ENCODE measurements at places on chromosomes 6 and 20. TPM values are rescaled to one million over a fixed set of nuclear protein-coding genes. Genes with fewer than 3 reads are reported as not detected.

SNAP91 gene
- total RNA-seq: not detected

DNA sequence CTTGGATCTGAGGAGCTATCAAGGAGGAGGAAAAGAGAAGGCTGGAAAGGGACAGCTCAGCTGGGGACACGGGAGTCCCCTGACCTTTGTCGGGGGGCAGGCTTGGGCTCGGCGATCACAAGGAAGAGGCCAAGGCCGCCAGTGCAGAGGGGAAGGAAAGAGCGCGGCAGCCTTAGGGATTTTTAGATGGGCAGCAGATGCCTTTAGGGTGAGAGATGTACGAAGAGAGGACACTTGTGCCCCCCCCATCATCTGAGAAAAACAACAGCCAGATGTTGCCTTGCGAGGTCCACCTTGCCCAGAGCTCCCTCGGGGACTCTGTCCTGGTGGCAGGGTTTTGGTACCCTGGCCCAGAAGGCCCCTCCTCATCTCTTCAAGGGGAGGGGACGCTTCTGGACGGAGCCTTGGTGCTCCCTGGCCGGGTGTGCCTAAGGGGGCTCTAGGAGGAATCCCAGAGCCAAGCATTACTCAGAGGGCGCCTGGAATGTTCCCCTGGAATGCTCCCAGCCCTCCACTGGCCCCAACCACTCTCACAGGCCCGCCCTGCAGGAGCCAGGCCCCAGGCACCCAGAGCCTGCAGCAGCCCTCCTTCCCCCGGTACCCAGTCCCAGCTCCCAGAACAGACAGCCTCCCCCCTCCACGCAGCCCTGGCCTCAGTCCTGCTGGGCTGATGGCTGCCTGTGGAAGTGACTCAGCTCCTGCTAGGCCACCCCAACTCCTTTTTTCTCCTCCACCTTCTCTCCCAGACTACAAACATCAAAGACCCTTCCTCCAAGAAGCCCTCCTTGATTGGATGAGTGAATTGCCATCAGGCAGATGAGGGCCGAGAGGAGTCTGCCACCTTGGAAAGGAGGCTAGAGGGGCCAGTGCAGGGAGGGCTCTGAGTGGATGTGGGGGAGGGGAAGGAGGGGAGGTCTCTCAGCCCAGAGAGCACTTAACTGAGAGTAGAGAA is 1.8 kb downstream of the ADAM33 start:
- no peak for DNase-seq
- H3K27me3 ChIP-seq: peaks cover 38% of the 10 kb centered on the region
- H3K4me1 ChIP-seq: no peaks in the 10 kb centered on the region
- H3K27ac ChIP-seq: no peak overlapping the region
- H3K4me3 ChIP-seq: no peak overlapping the region

DNA sequence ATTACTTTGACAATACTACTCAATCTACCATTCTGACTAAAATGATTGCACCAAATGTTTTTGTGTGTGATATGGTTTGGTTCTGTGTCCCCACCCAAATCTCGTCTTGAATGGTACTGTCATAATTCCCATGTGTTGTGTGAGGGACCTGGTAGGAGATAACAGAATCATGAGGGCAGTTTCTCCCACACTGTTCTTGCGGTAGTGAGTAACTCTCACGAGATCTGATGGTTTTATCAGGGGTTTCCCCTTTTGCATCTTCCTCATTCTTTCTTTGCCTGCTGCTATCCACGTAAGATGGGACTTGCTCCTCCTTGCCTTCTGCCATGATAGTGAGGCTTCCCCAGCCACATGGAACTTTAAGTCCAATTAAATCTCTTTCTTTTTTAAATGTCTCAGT is 20.8 kb downstream of the SYCP2 start:
- no peak overlapping the region for H3K27ac ChIP-seq
- no peaks in the 10 kb centered on the region for H3K27me3 ChIP-seq
- no peak for DNase-seq
- no peaks in the 10 kb centered on the region for H3K36me3 ChIP-seq
- no peaks in the 10 kb centered on the region for H3K4me1 ChIP-seq
- H3K4me3 ChIP-seq: no peak overlapping the region

FOXQ1 gene
- total RNA-seq: not detected

WFDC9 gene
- total RNA-seq: not detected

- H3K4me3 ChIP-seq: no peak overlapping the region
- DNase-seq: no peak
- no peaks in the 10 kb centered on the region for H3K4me1 ChIP-seq
- no peaks in the 10 kb centered on the region for H3K36me3 ChIP-seq
- no peaks in the 10 kb centered on the region for H3K27me3 ChIP-seq
- H3K27ac ChIP-seq: no peak overlapping the region
These were observed 299.5 kb downstream of the PAX1 start for GRCh38 chr20:22004946-22005345.

- peak overlapping the region; percentile 73 for H3K4me3 ChIP-seq
- no peaks in the 10 kb centered on the region for H3K36me3 ChIP-seq
- peak overlapping the region; percentile 85 for H3K27ac ChIP-seq
- H3K4me1 ChIP-seq: peaks cover 24% of the 10 kb centered on the region
- peak; percentile 75 for DNase-seq
These were observed 27.5 kb upstream of the ZBTB22 start for GRCh38 chr6:33344701-33345697.

PTCRA gene
- total RNA-seq: not detected

GRCh38 chr20:53296451-53297153 is 297.0 kb downstream of the ZNF217 start:
- no peak for DNase-seq
- H3K27ac ChIP-seq: no peak overlapping the region
- H3K4me3 ChIP-seq: no peak overlapping the region

All from activated CD4-positive, alpha-beta memory T cell treated with anti-CD3 and anti-CD28 coated beads for 36 hours (primary cell).